ENCODE measurements at places on chromosomes 12 and 14.

DNA sequence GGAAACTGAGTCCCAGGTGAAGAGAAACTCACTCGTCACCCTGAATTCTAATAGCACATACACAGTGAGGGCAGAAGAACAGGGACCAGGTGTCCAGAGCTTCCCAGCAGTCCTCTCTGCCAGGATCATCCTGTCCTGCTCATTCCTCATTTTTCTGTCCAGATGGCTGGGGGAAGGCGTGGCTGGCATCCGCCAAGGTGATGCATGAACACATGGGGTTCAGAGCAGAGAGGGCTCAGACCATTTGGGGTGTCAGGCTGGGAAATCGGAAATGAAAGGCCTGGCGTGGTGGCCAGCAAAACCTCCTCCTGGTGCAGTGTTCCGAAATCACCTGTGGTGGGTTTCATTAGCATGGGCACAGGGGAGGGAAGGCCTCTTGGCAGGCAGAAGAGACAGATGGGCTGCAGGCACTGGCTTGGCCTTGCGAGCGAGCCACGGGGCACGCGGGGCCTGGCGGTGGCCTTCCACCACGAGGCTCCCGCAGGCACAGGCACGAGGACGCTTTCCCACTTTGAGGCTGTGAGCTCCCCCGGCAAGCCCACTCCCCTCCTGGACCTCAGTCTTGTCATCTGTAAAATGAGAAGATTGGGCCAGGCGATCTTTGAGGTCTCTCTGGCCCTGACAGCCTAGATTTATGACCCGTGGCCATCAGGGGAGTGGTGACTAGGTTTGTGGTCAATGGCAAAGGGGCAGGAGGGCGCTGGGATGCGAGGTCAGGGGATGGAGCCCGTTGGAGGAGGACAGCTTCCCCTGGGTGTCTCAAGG, 68.5 kb downstream of the TSPAN9 start:
- DNase-seq, result no peak

DNA sequence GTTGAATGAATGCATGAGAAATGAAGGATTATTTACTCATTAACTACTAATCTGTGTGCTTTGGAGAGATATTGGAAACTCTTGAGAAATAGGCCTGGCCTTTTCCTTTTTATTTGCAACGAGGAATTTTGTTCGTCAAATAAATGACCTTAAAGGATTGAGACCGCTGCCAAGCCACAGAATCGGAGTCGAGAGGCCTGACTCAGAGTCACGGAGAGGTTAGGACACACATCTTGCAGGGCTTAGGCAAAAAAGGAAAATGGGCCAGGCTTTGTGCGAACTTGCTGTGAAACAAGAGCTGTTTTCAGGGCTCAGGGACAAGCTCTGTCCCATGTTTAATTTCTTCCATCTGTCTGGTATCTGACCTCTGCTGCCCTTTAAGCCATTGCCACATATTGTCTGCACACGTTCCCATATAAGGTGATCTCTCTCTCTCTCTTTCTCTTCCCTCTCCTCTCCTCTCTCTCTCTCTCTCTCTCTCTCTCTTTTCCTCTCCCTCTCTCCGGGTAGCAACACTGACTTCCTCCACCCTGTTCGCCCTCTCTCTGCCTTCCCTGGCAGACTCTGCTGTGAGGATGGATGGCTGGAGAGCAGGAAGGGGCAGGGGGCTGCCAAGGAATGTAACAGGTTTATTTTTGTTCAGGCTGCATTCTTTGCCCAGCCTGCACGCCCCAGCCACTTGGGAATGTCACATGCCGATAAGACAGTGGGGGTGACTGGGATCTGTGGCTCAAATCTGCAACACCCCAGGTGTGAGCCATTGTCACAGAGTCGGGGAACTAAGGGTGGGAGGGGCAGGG, 14.9 kb upstream of the IFT81 start:
- no peak for DNase-seq

- DNase-seq, result no peak
Observed at GRCh38 chr14:50312734-50313054, 570 bp downstream of the DMAC2L start.

DNA sequence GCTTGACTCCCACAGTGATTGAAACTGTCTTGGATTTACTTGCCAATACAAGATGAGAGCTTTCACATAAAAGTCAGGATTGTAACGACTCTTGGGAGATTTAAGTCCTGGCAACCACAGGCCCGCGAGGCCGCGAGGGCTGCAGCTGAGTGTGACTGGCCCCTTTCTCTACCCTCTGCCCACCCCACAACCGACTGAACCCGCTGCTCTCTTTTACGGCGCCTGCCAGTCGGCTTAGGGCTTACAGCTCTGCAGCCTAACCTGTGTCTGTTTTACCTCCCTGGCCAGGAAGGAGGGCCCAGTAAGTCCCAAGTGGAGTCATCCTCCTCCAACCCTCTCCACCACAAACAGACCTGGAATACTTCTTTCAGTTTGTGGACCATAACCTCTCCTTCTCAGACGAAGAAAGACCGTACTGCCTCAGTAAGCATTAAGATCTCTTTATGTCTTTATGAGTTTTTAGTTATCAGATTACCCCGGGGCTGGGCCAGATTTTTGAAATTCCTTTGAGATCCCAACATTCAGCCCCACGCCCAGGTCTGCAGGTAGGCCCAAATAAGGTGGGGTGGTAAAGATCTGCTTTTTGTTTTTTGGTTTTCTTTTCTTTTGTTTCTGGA, 12.6 kb upstream of the TIGAR start:
- DNase-seq, result no peak

DNA sequence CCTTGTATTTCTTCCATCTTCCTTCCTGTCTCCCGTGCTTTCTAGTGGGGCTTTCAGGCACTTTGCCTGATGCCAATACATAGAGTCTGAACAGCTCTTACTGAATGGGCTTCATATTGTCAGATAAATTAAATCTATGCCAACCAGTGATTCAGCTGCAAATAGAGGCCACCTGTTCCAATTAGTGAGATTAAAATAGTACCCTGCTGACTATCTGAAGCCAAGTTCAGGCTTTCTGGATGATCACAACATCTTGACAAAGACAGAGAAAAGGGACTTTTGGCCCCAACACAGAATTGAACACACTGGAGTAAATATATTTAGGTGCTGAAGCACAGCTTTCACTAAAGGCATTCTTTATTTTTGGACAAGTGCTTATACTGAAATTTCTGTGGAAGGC, 11.8 kb downstream of the TMCC3 start:
- no peak for DNase-seq

GRCh38 chr12:47207829-47208248, 128.1 kb upstream of the AMIGO2 start:
- DNase-seq, result no peak

- no peak for DNase-seq
Observed at GRCh38 chr12:70883855-70884254, 36.7 kb downstream of the PTPRR start.

GRCh38 chr12:12938541-12938940, 13.4 kb downstream of the GPRC5D start:
- DNase-seq, result no peak

- no peak for DNase-seq
Observed at GRCh38 chr14:45359746-45360145, 106.7 kb upstream of the MIS18BP1 start.

- peak; percentile 20 for DNase-seq
Observed at GRCh38 chr12:29796823-29797263, 13.1 kb upstream of the TMTC1 start.

- DNase-seq, result no peak
Observed at GRCh38 chr12:96421014-96421413, 20.8 kb upstream of the CDK17 start.

All from glomerular endothelial cell (primary cell).